Hematopoietic multipotent progenitor cell treated with erythropoietin and hydrocortisone succinate and interleukin-3 and kit ligand, for 15 days (in vitro differentiated cells): ENCODE measurements at places on chromosomes 16 and 17.
A peak's percentile ranks its signal among the peaks of the same experiment; 100 is the strongest.

DNA sequence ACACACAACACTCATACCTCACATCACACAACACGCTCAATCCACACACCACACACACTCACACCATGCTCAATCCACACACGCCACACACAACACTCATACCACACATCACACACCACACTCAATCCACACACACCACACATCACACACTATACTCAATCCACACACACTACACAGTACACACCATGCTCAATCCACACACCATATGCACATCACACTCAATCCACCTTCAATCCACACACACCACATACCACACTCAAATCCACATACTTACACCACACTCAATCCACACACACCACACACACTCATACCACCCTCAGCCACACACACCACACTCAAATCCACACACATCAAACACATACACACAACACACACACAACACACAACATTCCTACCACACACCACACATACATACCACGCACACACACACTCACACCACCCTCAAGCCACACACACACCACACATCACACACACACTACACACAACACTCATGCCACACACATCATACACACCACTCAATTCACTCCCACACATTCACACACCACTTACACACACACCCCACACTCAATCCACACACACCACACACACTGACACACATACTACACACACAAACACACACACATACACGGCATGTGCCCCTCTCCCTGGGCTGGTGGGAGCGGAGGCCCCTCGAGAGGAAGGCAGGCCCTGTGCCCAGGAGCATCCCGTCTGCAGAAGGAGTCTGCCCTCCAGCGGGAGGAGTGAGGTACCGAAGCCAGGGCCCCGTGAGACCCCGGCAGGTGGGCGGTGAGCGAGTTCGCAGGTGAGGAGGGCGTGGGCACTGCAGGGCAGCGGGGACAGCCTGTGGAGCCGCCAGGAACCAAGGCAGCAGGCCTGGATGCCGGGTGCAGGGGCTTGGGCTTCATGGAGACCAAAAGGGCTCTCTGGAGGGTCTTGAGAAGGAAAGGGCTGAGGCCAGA lies 33.1 kb upstream of the RPTOR start:
- DNase-seq, result no peak

- no peak for DNase-seq
Observed at GRCh38 chr17:21194703-21195102, 19.3 kb downstream of the TMEM11 start.

DNA sequence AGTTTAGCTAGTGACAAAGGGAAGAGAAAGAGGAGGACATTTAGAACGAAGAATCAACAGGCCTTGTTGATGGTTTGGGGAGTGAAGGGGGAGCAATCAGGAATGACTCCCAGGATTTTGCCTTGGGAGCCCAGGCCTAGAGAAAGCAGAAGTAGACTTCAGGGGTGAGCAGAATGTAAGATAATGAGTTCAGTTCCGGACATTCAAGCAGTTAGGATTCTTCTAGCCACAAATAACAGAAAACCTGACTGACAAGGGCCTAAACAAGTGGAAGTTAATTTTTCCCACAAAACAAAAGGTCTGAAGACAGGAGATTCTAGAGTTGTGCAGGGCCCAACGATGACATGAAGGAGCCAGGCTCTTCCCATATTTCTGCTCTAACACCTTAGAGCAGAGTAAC lies 45.9 kb downstream of the SKAP1 start:
- no peak for DNase-seq

DNA sequence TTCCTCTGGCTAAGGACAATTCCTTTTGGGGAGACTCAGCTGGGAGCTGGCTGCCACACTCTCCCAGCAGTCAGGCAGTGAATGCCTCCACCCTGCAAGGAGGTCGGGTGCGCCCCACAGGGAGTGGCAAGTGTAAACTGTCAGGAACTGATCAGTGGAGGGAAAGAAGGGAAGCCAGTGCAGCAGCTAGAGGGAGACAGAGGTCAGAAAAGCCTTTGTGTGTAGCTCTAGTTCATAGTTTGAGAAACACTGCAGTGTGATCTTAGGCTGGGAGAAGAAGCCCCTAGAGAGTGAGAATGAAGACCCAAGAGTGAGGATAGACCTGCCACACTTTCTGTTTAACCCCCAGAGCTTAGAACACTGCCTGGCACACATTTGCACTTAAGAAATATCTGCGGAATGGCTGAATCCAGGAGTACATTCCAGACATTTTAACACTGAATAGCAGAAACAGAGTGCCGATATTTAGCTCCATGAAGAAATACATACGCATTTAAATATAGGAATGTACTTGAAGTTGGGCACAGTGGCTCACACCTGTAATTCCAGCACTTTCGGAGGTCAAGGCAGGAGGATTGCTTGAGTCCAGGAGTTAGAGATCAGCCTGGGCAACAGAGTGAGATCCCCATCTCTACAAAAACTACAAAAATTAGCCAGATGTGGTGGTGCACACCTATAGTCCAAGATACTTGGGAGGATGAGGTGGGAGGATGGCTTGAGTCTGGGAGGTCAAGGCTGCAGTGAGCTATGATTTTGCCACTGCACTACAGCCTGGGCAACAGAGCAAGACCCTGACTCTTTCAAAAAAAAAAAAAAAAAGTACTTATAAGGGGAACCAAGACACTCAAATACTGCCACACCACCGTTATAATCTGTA lies 11.1 kb upstream of the SLC5A11 start:
- DNase-seq, result peak; percentile 31

DNA sequence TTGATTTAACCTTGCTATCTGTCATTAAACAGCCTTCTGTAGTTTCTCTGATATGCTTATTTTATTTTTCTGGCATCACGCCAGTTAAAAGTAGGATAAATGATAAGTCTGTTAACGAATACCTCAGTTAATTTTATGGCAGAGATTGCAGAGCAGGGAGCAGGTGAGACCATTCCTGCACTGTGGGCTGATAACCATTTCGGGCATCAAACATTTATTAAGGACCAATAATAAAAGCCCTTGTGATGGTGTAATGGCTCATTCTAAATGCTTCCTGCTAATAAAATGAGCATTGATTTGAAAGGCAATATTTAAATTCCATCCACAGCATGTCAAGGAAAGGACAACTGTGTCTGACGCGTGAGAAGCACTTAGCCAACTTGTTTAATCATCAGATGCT lies 94.1 kb downstream of the ASIC2 start:
- no peak for DNase-seq

- DNase-seq, result no peak
Observed at GRCh38 chr17:4839221-4839620, 6.1 kb downstream of the MINK1 start.

DNA sequence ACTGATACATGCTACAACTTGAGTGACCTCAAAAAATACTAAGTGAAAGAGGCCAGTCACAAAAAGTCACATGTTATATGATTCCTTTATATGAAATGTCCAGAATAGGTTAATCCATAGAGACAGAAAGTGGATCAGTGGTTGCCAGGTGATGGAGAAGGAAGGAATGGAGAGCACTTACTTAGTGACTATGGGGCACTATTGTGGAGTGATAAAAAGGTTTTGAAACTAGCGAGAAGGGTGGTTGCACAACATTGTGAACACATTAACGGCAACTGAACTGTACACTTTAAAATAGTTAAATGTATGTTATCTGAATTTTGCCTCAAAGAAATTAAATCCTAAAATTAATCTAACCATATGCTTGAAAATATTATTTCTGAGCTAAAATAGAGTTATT lies 25.9 kb downstream of the AMFR start:
- no peak for DNase-seq

DNA sequence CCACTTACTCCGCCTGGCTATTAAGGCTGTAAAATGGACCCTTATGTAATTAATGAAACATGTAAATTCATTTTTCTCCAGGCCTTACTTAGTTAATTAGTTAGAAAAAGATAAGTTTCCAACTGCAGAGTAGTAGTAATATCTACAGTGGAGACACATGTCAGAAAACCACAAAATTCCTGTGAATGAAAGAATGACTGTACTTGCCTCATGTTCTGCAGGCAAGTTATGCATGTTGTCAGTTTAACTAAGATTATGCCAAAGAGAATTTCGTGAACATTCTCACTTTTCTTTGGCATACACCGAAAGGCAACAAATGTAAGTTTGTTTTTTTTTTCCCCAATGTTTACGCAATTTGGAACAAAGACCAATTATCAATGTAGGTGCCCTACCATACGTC lies 16.8 kb upstream of the CCL1 start:
- DNase-seq, result no peak

DNA sequence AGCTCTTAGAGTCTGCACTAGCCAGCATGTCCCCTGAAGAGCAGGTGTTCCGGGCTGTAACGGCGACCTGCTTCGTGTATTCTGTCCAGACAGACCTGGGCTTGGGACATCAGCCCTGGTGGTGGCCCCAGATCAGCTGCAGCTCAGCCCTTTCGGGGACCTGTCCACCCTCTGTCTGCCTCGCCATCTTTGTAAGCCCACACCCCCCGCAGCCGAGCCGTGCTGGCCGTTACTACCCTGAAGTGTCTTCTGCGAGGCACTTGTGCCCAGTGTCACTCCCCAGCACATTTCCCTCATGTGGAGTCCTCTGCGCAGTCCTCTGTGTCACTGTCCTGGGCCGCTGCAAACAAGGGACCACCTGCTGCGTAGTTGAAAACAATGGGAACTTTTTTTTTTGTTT lies 10.4 kb downstream of the CARD14 start:
- DNase-seq, result no peak

- DNase-seq, result no peak
Observed at GRCh38 chr17:50354198-50354597, 8.3 kb downstream of the XYLT2 start.

DNA sequence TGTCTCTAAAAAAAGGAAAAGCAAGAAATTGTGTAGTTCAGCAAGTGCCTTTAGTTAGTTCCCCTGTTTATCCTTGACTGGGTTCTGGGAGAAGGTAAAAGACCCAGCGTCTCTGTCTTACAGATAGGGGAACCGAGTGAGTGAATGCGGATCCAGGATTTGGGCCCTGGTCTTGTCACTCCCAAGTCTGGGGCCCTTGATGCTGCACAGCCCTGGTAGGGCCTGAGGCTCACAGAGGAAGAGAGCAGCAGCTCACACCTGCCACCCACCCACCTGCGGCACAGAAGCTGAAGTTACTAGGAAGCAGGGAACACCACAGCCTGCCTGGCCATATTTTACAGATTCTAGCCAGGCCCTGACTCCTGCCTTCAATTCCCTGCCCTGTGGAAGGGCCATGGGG lies 22.2 kb downstream of the LASP1 start:
- no peak for DNase-seq
